ENCODE measurements at places on chromosomes 5 and 9. TPM values are rescaled to one million over a fixed set of nuclear protein-coding genes. Genes with fewer than 3 reads are reported as not detected.

The HOMER1 gene
- total RNA-seq: 26.2 TPM

The HMGCR gene
- total RNA-seq: 272 TPM

The TBCA gene
- total RNA-seq: 96.7 TPM

The ASB6 gene
- 17.4 TPM for total RNA-seq

The PCDHB2 gene
- 10.1 TPM for total RNA-seq

The HSD17B3 gene
- total RNA-seq: 0.10 TPM

The PCDHGA8 gene
- 0.69 TPM for total RNA-seq

The PRR16 gene
- 0.35 TPM for total RNA-seq

The DDX4 gene
- not detected for total RNA-seq

The CDKN2B-AS1 gene
- 3.9 TPM for total RNA-seq

The FLT4 gene
- 0.55 TPM for total RNA-seq

The ADCY2 gene
- not detected for total RNA-seq

The MEIKIN gene
- total RNA-seq: not detected

DNA sequence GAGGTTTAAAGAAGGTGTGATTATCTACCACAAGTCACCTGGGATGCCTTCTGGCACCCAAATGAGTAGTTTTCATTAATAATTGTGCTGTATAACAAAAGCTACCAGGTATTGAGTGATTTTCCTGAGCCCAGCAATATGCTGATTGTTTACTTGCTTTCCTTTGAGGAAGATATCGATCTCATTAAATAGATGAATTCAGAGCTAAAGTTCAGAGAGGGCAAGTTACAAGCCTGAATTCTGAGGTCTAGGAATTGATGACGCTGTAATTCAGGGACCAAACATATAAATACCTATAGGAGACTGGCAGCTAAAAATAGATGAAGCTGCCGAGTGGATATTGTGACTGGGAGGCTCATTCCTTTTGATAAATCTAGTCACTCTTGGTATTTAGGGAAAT is 1.1 kb downstream of the ERCC6L2 start:
- no peak for DNase-seq

DNA sequence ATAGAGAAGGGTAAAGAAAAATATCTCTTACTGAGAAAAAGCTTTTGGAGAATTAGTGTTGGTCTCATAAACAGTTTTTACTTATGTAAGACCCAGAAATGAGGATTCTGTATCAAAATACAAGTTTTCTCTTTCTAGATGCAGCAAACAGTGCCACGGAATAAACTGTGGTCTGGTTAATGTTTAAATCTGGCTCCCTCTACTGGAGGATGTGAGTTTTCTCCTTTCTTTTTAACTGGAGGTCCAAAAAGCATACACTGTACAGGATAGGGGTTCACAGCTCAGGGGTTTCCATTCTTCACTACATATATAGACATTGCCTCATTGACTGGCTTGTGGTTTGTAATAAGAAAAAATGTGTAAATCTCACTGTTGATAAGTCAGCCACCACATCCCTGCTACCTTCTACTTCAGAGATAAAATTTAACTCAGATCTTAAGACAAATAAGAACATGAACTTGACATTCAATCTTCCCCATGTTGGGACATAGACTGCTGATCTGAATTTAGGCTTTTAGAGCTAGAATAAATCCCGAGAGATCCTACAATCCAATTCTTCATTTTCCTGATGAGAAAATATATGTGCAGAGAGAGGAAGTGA is 98.9 kb downstream of the CFAP95 start:
- DNase-seq: peak; percentile 72

DNA sequence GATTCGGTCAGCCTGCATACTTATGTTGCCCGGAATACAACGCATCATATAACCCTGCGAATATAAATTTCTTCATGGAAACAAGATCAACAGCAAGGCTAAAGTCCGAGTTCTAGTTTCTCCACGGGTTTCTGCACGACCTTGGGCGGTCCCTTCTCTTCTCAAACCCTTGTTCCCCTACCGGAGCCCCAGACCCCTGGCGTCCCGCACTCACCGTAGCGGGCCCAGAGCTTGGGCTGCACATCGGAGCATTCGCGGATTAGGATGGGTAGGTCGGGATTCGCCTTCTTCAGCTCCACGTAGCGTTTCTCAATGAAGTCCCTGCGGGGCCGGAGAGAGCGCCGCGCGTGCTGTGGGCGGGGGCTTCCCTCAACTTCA is 399 bp downstream of the NDUFA2 start:
- DNase-seq: no peak

DNA sequence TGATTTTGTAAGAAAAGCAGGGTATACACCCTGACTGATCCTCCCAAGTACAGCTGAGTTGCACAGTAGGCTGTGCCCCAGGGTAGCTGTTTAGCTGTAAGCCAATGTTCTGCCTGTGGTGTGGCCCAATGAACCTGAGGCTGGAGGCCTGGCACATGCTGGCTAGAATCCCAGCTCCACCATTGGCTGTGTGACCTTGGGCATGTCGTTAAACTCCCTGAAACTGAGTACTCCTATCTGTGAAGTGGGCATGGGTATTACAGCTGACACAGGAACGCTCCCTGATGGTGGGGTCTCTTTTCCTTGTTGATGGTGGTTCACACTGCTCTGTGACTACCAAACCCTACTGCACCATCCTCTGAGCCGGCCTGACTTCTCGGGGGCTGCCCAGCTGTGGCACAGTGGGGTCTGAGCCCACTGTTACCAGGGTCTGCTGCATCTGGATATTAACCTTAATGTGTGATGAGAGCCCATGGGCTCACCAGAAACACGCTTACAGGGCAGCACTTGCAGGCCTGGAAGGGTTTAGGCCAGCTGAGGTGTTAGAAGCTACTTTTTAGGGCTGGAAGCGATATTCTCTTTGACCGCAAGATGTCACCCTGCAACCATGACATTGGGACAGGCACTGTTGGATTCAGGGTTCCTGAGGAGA is 7.0 kb upstream of the GADD45G start:
- peak; percentile 51 for DNase-seq

GRCh38 chr9:19992556-19992955 is 203.7 kb upstream of the SLC24A2 start:
- DNase-seq: peak; percentile 80

GRCh38 chr5:35518104-35518503 is 99.6 kb upstream of the SPEF2 start:
- DNase-seq: no peak

DNA sequence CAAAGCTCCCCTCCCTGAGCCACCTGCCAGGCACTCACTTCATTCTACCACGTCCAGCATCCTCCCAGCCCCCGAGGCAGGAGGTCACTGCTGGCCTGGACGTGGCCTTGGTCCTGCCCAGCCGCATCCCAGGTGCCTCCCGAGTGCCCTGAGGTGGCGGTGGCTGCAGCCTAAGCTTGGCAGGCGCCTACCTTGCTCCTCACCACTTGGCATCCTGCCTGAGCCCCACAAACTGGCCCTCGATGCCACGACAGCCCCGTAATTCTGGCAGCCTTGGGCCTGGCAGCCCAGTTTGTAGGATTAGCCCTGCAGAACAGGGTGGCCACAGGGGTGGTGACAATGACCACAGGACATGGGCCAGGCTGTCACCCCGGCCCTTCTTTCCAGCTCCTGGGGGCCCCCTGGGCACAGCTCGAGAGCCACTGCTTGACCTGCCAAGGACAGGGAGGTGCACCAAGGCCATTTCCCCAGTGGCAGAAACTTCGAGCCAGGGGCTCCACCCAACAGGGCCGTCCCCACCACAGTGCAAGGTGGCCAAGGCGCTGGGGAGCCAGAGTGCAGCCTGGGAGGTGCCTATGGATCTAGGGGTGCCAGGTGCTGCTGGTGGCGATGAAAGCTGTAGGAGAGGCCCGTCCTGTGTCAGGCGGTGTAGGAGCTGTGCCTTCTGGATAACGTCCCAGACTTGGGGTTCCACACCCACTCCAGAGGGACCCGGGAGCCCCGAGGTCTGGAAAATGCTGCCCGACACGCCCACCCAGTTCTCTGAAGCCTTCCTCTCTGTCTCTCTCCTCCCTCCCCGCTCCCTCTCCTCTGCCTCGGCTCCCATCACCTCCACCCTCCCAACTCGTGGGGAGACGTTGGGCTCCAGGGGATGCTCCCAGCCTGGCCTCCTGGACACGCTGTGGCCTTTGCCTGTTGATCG is 18.4 kb downstream of the NKD2 start:
- DNase-seq: no peak

DNA sequence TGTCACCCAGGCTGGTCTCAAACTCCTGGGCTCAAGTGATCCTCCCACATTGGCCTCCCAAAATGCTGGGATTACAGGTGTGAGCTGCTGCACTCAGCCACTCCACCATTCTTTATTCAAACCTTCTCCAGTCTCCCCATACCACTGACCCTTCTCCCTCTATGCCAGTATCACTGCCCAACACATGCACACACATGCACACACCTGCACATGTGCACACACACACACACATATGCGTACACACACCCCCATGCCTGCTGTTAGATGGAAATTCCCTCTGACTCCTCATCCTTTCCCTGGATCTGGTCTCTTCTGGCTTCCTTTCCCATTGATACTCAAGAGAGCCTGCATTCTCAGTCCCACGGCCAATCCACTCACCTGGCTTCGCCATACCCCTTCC is 170.0 kb downstream of the CRB2 start:
- no peak for DNase-seq

GRCh38 chr5:174223355-174223754 is 177.8 kb downstream of the NSG2 start:
- no peak for DNase-seq

GRCh38 chr5:39584927-39585326 is 160.1 kb upstream of the DAB2 start:
- no peak for DNase-seq

GRCh38 chr9:107269681-107270080 is 13.4 kb upstream of the RAD23B start:
- DNase-seq: peak; percentile 68

GRCh38 chr9:38212016-38212415 is 143.0 kb upstream of the SHB start:
- no peak for DNase-seq

DNA sequence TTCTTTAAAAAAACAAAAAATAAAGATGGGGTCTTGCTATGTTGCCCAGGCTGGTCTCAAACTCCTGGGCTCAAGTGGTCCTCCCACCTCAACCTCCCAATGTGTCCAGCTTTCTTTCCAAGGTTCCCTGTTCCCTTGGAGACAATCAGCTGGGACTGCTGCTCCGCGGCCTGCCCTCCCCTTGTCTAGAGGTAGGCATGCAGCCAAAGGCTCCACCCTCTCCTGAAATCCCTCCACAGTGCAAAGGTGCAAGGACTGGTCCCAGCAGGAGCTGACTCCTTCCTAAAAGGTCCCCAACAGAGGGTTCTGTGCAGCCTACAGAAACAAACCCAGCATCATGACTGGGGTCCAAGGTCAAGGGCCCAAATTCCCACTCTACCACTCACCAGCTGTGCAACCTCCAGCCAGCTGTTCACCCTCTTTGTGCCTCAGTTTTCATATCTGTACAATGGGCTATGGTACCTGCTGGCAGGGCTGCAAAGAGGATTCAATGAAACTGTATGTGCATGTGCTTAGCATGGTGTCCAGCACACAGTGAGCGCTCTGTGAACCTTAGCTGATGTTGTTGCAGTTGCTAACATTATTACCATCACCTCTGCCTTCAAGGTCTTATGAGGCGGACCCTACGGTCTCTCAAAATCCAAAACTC is 47.5 kb downstream of the BARX1 start:
- no peak for DNase-seq

GRCh38 chr9:78023003-78023741 is 8.4 kb downstream of the GNAQ start:
- peak; percentile 100 for DNase-seq

GRCh38 chr5:141155540-141156374 is 5.9 kb downstream of the PCDHB6 start:
- DNase-seq: no peak

GRCh38 chr9:70609542-70610286 is 195.3 kb upstream of the KLF9 start:
- peak; percentile 8 for DNase-seq

DNA sequence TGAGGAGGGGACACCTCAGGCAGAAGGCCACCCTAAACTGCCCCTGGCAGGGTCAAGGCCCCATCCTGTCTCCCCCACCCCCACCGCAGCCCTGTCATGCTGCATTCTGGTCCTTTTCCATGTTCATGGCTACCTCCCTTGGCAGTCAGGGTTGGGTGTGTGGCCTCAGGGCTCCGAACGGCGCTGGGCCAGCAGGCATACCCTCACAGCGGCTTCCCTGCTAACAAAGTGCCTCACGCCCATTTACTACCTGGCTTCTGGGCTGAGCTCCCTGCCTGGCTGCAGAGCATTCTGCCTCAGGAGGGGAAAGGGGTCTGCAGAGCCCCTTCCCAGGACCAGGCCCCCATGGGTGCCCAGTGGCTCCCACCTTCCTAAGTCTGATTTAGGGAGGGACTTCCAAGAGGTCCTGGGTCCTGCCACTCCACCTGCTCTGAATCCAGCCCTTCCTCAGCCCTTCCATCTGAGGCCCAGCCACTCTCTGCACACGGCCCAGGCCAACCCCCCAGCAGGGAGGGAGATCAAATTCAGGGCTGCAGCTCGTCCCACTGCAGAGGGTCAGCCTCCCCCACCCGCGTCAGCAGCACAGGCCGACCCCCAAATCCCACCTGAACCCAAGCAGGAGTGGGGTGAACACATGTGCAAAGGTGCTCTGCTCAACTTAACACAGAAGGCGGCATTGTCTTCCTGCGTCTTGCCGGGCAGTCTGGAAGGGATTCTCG is 115.9 kb upstream of the PHYKPL start:
- DNase-seq: no peak

GRCh38 chr5:114726131-114726530 is 364.3 kb downstream of the KCNN2 start:
- no peak for DNase-seq

DNA sequence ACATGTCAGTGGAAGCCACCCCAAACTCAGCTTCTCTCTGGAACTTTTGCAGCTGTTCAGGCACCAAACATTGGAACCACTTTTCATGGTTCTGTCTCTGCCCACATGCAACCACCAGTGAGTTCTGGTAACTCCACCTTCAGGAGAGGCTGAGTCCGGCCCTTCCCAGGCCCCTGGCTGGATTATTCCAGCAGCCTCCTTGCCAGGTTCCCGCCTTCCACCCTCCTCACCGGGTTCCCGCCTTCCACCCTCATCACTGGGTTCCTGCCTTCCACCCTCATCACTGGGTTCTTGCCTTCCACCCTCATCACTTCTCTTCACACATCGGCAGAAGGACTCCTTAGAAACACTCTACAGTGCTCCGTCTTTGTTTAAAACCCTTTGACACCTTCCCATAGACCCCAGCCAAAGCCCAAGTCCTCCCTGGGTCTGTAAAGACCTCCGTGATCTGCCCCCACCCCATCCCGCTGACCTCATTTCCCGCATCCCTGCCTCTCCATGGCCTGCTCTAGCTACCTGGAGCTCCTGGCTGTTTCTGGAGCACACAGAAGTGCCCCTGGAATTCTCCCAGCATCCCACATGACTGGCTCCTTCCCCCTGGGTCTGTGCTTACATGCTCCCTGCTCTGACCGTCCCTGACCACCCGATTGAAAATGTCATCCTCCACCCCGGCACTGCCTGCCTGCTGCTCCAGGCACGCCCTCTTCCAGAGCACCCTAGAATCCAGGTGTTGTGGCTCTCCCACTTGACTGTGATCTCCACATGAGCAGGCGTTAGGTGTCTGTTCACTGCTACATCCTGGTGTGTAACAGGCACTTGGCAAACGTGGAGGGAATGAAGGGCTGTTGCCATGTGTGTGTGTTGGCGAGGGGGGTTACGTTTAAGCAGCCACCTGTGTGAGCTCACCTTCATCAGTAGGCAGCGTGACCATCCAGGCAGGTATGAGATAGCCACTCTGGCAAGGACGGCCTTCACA is 17.7 kb downstream of the ROPN1L start:
- no peak for DNase-seq

- DNase-seq: no peak
These were observed 38.7 kb downstream of the JAKMIP2 start for GRCh38 chr5:147743678-147744374.

GRCh38 chr5:162886717-162887116 is 550.7 kb upstream of the CCNG1 start:
- DNase-seq: no peak
